Heart left ventricle (tissue), 16 donors: ENCODE measurements at places on chromosomes 3 and 15. TPM values are rescaled to one million over a fixed set of nuclear protein-coding genes. Genes with fewer than 3 reads are reported as not detected.

Gene RIOX2
- 10.3 TPM for total RNA-seq

Gene ZNF502
- total RNA-seq = 3.1 TPM

Gene USF3
- 17.2 TPM for total RNA-seq

Gene ADPRH
- total RNA-seq = 17.5 TPM

GRCh38 chr15:70320482-70320881 lies 222.8 kb upstream of the TLE3 start:
- H3K4me1 ChIP-seq = peaks cover 22% of the 10 kb centered on the region
- no peaks in the 10 kb centered on the region for H3K36me3 ChIP-seq
- no peak overlapping the region for H3K4me3 ChIP-seq

DNA sequence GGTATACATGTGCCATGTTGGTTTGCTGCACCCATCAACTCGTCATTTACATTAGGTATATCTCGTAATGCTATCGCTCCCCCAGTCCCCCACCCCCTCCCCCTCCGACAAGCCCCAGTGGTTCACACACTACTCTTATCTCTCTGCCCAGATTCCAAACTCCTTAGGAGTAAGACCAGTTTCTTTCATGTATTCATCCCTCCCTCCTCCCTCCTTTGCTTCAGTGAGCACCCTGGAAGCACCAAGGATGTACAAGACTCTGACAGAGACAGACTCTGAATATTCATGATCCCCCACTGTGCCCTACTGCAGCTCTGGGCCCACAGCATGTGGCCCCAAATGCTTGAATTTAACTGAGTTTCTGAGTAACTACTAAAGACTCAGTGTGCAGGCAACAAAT lies 113.8 kb upstream of the RAD18 start:
- no peak overlapping the region for H3K27ac ChIP-seq
- no peak overlapping the region for H3K4me3 ChIP-seq
- DNase-seq = no peak
- no peaks in the 10 kb centered on the region for H3K27me3 ChIP-seq

DNA sequence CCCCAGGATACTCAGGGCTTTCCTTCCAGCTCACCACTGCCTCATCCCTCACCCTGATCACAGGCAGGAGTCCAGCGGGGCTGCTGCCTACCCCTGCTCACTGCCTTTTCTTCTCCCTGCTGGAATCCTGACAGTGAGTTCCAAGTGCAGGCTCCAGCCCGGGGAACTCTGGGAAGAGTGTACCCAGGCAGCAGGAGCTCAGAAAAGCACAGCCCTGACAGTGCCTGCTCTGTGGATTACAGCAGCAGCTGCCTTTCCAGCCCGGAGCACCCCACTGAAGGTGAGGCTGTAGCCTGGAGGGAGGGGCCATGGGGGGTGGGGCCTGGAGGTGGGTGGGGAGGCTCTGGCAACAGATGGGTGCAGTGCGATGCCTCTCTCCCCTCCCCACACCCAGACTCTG lies 6.1 kb upstream of the JMJD7 start:
- DNase-seq = no peak
- H3K27ac ChIP-seq = no peak overlapping the region
- no peaks in the 10 kb centered on the region for H3K4me1 ChIP-seq
- H3K36me3 ChIP-seq = peaks cover 15% of the 10 kb centered on the region
- H3K4me3 ChIP-seq = no peak overlapping the region
- H3K27me3 ChIP-seq = no peaks in the 10 kb centered on the region

DNA sequence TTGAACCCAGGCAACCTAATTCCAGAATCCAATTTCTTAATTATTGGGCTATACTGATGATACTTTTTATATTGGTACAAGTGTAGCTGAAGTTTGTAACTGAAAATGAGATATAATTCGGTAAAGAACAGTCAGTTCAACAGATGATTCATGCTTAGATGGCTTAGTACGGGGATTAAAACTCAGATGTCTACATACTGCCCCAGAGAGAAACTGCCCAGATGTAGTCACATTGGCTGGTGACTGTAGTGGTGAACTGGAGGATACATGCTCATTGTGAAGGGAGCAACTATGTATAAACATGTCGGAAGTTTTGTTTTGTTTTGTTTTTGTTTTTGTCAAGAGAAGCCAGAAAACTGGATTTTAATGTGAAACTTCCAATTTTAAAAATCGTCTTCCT lies 179.6 kb downstream of the ADAMTSL3 start:
- H3K4me3 ChIP-seq = no peak overlapping the region
- no peak overlapping the region for H3K27ac ChIP-seq
- H3K27me3 ChIP-seq = no peaks in the 10 kb centered on the region
- peaks cover 3% of the 10 kb centered on the region for H3K36me3 ChIP-seq
- H3K4me1 ChIP-seq = no peaks in the 10 kb centered on the region

GRCh38 chr15:77984446-77984861 lies 93.1 kb downstream of the TBC1D2B start:
- no peak overlapping the region for H3K4me3 ChIP-seq
- no peak overlapping the region for H3K27ac ChIP-seq
- H3K36me3 ChIP-seq = no peaks in the 10 kb centered on the region
- H3K4me1 ChIP-seq = peaks cover 6% of the 10 kb centered on the region
- H3K27me3 ChIP-seq = no peaks in the 10 kb centered on the region

GRCh38 chr3:113783463-113783862 lies 36.6 kb downstream of the ATP6V1A start:
- H3K27me3 ChIP-seq = no peaks in the 10 kb centered on the region
- H3K4me1 ChIP-seq = peaks cover 6% of the 10 kb centered on the region
- no peak overlapping the region for H3K4me3 ChIP-seq
- H3K27ac ChIP-seq = no peak overlapping the region
- no peak for DNase-seq

DNA sequence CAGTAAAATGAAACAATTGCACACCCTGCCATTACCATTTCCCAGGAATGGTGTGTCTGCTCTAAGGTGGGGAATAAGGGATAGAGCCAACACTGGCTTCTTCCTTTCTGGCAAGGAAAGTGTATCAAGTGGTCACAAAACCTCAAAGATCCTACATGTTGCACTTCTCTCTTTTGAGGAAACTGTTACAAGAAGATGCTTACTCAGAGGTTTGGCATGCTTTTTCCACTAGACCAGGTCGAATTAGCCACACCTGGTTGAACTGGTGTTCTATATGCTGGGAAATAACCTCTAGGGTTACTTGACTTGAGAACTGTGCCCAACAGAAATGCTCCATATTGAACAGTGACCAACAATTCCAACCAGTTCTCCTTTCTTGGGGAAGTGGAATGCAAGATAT lies 102.9 kb downstream of the LRRN1 start:
- no peaks in the 10 kb centered on the region for H3K4me1 ChIP-seq
- no peaks in the 10 kb centered on the region for H3K36me3 ChIP-seq
- no peaks in the 10 kb centered on the region for H3K27me3 ChIP-seq
- DNase-seq = no peak
- no peak overlapping the region for H3K27ac ChIP-seq

DNA sequence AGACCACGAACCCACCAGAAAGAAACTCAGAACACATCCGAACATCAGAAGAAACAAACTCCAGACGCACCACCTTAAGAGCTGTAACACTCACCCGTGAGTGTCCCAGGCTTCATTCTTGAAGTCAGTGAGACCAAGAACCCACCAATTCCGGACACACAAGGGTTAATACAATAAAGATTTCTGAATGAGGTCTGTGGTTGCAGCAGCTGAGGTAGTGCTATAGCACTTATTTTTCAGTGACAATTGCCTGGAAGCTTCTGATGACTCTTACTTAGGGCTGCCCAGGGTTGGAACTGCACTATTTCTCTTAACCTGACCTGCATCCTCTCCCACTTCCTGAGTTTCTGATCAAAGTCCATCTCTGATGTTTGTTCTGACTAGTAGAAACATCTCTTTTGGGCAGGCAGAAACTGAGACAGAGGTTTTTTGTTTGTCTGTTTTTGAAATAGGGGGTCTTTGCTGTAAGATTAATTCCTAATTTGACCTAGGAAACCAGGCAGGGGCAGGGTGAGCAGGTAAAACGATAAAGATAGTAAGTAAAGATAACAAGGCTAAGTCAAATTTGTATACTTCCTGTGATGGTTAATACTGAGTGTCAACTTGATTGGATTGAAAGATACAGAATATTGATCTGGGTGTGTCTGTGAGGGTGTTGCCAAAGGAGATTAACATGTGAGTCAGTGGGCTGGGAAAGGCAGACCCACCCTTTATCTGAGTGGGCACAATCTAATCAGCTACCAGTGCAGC lies 169.1 kb downstream of the GAP43 start:
- H3K36me3 ChIP-seq = no peaks in the 10 kb centered on the region
- DNase-seq = no peak
- no peaks in the 10 kb centered on the region for H3K4me1 ChIP-seq
- H3K27me3 ChIP-seq = no peaks in the 10 kb centered on the region

DNA sequence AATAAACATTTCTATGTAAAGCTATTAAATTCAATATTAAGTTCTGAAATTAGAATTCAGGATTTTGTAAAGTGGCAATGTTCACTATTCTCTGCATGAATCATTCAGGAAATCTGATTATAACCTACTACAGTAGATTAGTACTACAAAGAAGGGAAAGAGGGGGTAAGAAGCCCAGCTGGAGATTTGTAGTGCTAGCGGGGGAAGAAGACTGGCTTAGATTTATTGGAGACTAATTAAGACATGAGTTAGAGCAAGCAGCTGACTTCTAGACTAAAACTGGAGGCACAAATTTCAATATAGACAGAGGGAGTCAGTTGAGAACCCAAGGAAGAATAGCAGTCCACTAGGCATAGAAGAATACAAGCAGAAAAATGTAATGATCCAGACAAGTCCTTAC lies 55.8 kb upstream of the SETMAR start:
- H3K4me3 ChIP-seq = no peak overlapping the region
- no peaks in the 10 kb centered on the region for H3K4me1 ChIP-seq
- no peak for DNase-seq
- no peaks in the 10 kb centered on the region for H3K27me3 ChIP-seq

DNA sequence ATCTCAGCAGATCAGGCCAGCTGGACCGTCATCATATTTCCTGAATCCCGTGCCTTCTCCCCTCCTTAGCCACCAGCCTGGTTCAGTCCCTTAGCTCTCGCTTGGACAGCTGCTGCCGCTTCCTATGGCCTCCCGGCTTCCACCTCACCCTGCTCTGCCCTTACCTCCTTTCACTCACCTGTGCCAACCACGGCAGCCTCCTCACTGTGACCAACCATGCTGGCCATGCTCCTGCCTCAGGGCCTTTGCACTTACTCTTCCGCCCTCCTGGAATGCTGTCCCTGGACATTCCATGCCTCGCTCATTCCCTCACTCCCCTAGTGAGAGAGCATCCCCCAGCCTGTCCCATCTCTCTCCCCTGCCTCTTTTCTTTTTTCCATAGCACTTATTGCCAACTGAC lies 19.2 kb downstream of the GRIP2 start:
- no peaks in the 10 kb centered on the region for H3K36me3 ChIP-seq
- H3K4me1 ChIP-seq = no peaks in the 10 kb centered on the region
- H3K4me3 ChIP-seq = no peak overlapping the region

- peaks cover 6% of the 10 kb centered on the region for H3K27me3 ChIP-seq
- H3K4me3 ChIP-seq = no peak overlapping the region
- no peak for DNase-seq
- no peak overlapping the region for H3K27ac ChIP-seq
- no peaks in the 10 kb centered on the region for H3K36me3 ChIP-seq
Measured at GRCh38 chr3:71978150-71978721, 193.3 kb upstream of the PROK2 start.

GRCh38 chr15:31383139-31383538 lies 56.5 kb downstream of the KLF13 start:
- H3K27me3 ChIP-seq = no peaks in the 10 kb centered on the region
- no peak for DNase-seq
- H3K4me3 ChIP-seq = no peak overlapping the region
- H3K27ac ChIP-seq = no peak overlapping the region

DNA sequence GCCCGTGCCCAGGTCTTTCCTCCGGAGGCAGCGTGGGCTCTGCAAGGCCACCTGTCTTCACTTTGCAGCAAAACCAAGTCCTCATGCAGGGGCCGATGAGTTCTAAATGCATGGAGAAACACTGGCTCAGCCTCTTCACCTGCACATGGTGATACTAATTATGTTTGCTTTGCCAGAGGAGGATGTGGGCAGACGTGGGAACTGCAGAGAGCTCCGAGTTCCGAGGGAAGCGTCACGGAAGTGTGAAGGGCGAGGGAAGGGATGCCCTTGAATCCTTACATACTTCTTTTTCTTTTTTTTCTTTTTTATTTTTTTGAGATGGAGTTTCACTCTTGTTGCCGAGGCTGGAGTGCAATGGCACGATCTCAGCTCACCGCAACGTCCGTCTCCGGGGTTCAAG lies 74.8 kb downstream of the GABRG3 start:
- no peaks in the 10 kb centered on the region for H3K27me3 ChIP-seq
- DNase-seq = no peak
- no peaks in the 10 kb centered on the region for H3K36me3 ChIP-seq
- H3K4me3 ChIP-seq = no peak overlapping the region

DNA sequence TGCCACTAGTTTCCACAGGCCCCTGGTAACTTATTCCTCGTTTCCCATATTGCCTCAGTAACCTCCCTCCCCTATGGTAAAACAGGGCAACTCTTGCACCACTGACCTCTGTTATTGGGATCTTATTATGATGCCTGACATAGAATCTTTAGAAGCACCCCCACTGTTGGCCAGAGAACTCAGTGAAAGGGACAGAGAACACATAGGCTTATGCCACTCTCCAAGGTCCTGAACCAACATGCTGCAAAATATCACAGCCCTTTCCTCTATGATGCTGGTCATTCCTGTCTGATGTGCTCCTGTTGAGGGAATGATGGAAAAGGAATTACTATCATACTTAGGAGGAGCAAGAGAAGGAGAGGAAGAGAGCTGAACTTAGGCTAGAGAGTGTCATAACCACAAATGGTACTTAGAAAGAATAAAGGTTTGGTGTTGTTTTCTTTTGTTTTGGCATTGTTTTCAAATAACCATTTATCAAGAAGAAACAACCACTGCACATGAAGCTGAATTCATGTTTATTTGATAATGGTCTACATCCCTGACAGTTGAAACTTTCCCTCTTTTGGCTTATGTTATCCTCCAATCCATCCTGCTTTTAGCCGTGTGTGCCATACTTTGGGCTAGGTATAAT lies 330.2 kb downstream of the EPHB1 start:
- no peak overlapping the region for H3K4me3 ChIP-seq
- H3K27me3 ChIP-seq = no peaks in the 10 kb centered on the region
- no peaks in the 10 kb centered on the region for H3K36me3 ChIP-seq
